Progenitor cell of endocrine pancreas (in vitro differentiated cells): ENCODE measurements at places on chromosomes 12 and 14. TPM values are rescaled to one million over a fixed set of nuclear protein-coding genes. Genes with fewer than 3 reads are reported as not detected.
A peak's percentile ranks its signal among the peaks of the same experiment; 100 is the strongest.

Gene AQP6
- total RNA-seq: 0.29 TPM in 1 of 2 replicates, not detected in the other

Gene TSPAN19
- total RNA-seq: not detected in 2 replicates

Gene ACOT4
- total RNA-seq: 1.3 and 1.5 TPM in 2 replicates

Gene GDF3
- not detected in 2 replicates for total RNA-seq

Gene GPX2
- total RNA-seq: 11.0 and 13.9 TPM in 2 replicates

Gene C12orf56
- total RNA-seq: 0.84 and 1.00 TPM in 2 replicates

Gene SELPLG
- total RNA-seq: not detected in 2 replicates

Gene FGF23
- total RNA-seq: 0.14 and 0.40 TPM in 2 replicates

Gene CPNE6
- total RNA-seq: not detected in 2 replicates

Gene OR6C2
- not detected in 2 replicates for total RNA-seq

Gene CISTR
- total RNA-seq: 0.58 TPM in 1 of 2 replicates, not detected in the other

- no peak overlapping the region for H3K4me3 ChIP-seq
- H3K27ac ChIP-seq: no peak overlapping the region
- no peaks in the 10 kb centered on the region for H3K4me1 ChIP-seq
- H3K27me3 ChIP-seq: no peaks in the 10 kb centered on the region
- peaks cover 2% of the 10 kb centered on the region for H3K36me3 ChIP-seq
- no peak for DNase-seq
Observed at GRCh38 chr14:20204721-20205120, 14.0 kb downstream of the OR11G2 start.

DNA sequence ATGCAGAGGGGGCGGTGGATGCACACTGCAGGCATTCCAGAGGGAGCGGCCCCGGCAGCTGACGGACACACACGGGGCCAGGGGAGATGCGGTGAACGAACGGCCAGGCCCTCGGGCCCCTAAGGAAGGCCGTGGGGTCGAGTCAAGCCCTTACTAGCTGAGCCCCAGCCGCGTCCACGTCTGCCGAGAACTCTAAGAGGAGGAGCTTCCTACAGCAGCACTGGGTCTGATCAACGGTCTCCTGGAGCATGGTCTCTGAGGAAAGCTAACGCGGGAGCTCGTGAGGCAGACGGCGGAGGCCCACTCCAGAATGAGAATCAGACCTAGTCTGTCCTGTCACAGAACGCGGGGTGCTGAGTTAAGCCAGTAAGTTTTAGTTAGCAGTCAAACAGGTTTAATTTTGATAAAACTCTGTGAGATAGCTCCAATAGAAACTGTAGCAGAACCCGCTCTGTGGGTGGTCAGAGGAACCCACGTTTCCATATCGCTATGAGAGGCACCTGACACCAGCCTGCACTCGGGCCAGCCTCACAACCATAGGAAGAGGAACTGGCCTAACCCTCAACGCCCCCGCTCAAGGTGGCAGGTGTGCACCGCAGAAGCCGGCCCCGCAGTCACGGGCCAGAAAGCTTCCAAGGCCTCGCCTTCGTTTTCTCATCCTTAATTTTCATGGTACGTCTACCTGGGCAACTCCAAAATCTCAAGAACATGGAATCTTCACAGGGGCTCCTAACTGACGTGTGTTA is 55.5 kb downstream of the CDC42BPB start:
- no peak for DNase-seq
- no peaks in the 10 kb centered on the region for H3K4me1 ChIP-seq
- H3K4me3 ChIP-seq: no peak overlapping the region
- no peak overlapping the region for H3K27ac ChIP-seq
- no peaks in the 10 kb centered on the region for H3K27me3 ChIP-seq

- no peak for DNase-seq
- H3K27me3 ChIP-seq: no peaks in the 10 kb centered on the region
- no peak overlapping the region for H3K4me3 ChIP-seq
Observed at GRCh38 chr12:42119085-42119633, 25.5 kb downstream of the GXYLT1 start.

DNA sequence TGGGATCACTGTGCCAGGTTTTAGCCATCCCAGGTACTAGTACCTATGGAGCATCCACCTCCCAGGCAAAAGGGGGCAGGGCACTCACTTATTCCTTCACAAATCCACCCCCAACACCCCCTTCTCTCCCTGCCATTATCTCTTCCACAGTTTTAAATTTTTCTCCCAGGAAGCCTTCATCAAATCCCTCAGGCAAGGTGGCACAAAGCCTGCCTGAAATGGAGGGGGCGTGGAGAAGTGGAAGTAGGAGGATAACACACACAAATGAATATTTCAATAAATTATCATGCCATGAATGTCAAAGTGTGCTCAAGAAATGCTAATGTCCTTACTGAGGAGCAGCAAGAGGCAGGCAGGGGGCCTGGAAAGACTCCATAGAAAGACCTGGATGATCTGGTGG is 4.7 kb upstream of the CHST11 start:
- no peak for DNase-seq
- peaks cover 6% of the 10 kb centered on the region for H3K4me1 ChIP-seq
- no peak overlapping the region for H3K27ac ChIP-seq
- no peaks in the 10 kb centered on the region for H3K36me3 ChIP-seq
- peaks cover 25% of the 10 kb centered on the region for H3K27me3 ChIP-seq

GRCh38 chr12:30996752-30997151 is 70.2 kb downstream of the TSPAN11 start:
- no peaks in the 10 kb centered on the region for H3K4me1 ChIP-seq
- H3K27ac ChIP-seq: no peak overlapping the region
- no peaks in the 10 kb centered on the region for H3K36me3 ChIP-seq

GRCh38 chr12:49230176-49230804 is 34.6 kb upstream of the TUBA1C start:
- H3K27me3 ChIP-seq: peaks cover 24% of the 10 kb centered on the region
- no peak overlapping the region for H3K27ac ChIP-seq
- no peak for DNase-seq
- H3K4me3 ChIP-seq: no peak overlapping the region
- H3K36me3 ChIP-seq: no peaks in the 10 kb centered on the region
- peaks cover 18% of the 10 kb centered on the region for H3K4me1 ChIP-seq

GRCh38 chr12:133227281-133227852 is 8.3 kb downstream of the ANHX start:
- H3K27me3 ChIP-seq: no peaks in the 10 kb centered on the region
- no peak overlapping the region for H3K4me3 ChIP-seq
- peaks cover 5% of the 10 kb centered on the region for H3K36me3 ChIP-seq
- H3K4me1 ChIP-seq: no peaks in the 10 kb centered on the region
- H3K27ac ChIP-seq: no peak overlapping the region

DNA sequence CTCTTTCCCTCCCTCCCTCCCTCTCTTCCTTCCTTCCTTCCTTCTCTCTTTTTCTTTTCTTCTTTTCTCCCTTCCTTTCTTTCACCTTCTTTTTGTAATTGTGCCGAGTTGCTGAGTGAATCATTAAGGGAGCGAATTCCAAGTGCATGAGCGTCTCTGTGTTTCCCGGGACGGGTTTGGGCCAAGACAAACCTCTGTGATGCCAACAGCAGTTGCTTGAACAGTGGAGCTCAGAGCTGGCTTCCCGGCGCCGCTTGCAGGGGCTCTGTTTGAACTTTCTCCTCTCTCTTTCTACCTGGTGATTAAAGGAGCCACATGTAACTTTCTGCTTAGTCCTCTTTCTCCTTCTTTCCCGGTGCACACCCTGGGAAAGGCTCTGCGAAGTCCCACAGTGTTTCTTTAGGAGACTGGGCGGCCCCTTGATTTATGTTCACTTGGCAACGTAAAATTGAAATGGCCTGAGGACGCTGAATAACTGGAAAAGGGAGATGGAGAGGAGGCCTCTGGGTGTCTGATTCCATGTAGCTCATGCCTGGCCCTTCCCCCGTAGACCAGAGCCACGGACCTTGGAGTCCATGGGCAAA is 33.7 kb upstream of the MAP1LC3B2 start:
- H3K27ac ChIP-seq: peak overlapping the region; percentile 78
- H3K4me1 ChIP-seq: peaks cover 31% of the 10 kb centered on the region
- no peak for DNase-seq
- H3K27me3 ChIP-seq: peaks cover 24% of the 10 kb centered on the region
- H3K4me3 ChIP-seq: peak overlapping the region; percentile 43
- no peaks in the 10 kb centered on the region for H3K36me3 ChIP-seq

GRCh38 chr12:13764748-13765147 is 216.7 kb downstream of the GRIN2B start:
- peaks cover 5% of the 10 kb centered on the region for H3K27me3 ChIP-seq
- no peak overlapping the region for H3K27ac ChIP-seq
- no peak overlapping the region for H3K4me3 ChIP-seq
- H3K36me3 ChIP-seq: no peaks in the 10 kb centered on the region
- H3K4me1 ChIP-seq: no peaks in the 10 kb centered on the region
- no peak for DNase-seq

DNA sequence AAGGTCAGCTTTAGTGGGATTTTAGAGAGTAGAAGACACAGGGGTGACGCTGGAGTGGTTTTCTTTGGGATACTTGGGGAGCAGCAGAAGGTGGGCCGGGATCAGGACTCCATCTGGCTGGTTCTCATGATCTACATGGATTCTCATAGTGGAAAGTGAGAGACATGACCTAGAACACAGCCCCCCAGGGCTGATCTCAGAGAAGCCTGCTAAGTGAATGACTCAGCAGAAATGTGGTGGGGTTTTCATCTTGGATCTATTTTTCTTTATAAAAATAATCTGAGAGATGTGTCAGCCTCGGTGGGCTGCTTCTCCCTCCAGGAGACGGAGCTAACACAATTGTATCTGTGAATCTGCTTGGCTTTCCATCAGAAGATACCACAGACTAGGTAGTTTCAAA is 484.4 kb downstream of the TMEM121 start:
- H3K27me3 ChIP-seq: no peaks in the 10 kb centered on the region
- no peak for DNase-seq
- H3K4me3 ChIP-seq: no peak overlapping the region
- H3K4me1 ChIP-seq: no peaks in the 10 kb centered on the region
- H3K36me3 ChIP-seq: peaks cover 8% of the 10 kb centered on the region

GRCh38 chr14:103741876-103742275 is 26.3 kb downstream of the ZFYVE21 start:
- no peak overlapping the region for H3K4me3 ChIP-seq
- H3K36me3 ChIP-seq: peaks cover 9% of the 10 kb centered on the region
- no peak for DNase-seq

DNA sequence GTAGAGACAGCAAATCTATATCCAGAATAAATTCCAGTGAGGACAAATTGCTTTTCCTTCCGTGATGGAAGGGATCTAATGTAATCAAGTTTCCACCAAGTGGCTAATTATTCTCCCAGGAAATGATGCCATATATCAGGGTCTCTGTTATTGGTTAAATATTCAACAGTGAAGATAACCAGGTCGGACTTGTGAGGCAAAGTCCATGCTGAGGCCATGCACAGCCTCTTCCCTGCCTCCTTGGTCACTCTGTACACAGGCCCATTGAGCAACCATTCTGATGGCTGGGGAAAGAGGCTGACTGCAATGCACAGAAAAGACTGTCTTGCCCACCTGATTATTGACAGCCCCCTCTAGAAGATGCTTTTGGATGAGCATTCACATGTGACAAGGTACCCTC is 90.1 kb downstream of the TNFAIP2 start:
- H3K4me3 ChIP-seq: no peak overlapping the region
- H3K27ac ChIP-seq: no peak overlapping the region
- DNase-seq: no peak
- H3K27me3 ChIP-seq: peaks cover 29% of the 10 kb centered on the region
- H3K36me3 ChIP-seq: peaks cover 2% of the 10 kb centered on the region
- peaks cover 7% of the 10 kb centered on the region for H3K4me1 ChIP-seq

GRCh38 chr12:27523305-27523641 is 733 bp upstream of the PPFIBP1 start:
- no peaks in the 10 kb centered on the region for H3K36me3 ChIP-seq
- peak overlapping the region; percentile 94 for H3K4me3 ChIP-seq
- DNase-seq: no peak
- H3K4me1 ChIP-seq: peaks cover 27% of the 10 kb centered on the region

GRCh38 chr12:49503674-49504180 is 35.1 kb upstream of the KCNH3 start:
- no peak overlapping the region for H3K4me3 ChIP-seq
- H3K36me3 ChIP-seq: peaks cover 34% of the 10 kb centered on the region
- H3K27ac ChIP-seq: peak overlapping the region; percentile 88
- no peak for DNase-seq

- H3K4me1 ChIP-seq: peaks cover 38% of the 10 kb centered on the region
- no peaks in the 10 kb centered on the region for H3K36me3 ChIP-seq
Observed at GRCh38 chr14:102691763-102692162, 85.5 kb upstream of the TRAF3 start.

GRCh38 chr14:65815127-65815526 is 402.6 kb downstream of the FUT8 start:
- no peak overlapping the region for H3K4me3 ChIP-seq
- H3K27ac ChIP-seq: no peak overlapping the region
- H3K36me3 ChIP-seq: no peaks in the 10 kb centered on the region
- no peak for DNase-seq
- H3K4me1 ChIP-seq: peaks cover 7% of the 10 kb centered on the region
- peaks cover 6% of the 10 kb centered on the region for H3K27me3 ChIP-seq

GRCh38 chr14:63996625-63997220 is 143.9 kb downstream of the SYNE2 start:
- H3K4me1 ChIP-seq: no peaks in the 10 kb centered on the region
- no peaks in the 10 kb centered on the region for H3K27me3 ChIP-seq
- H3K4me3 ChIP-seq: no peak overlapping the region
- H3K27ac ChIP-seq: no peak overlapping the region

GRCh38 chr12:39632670-39633069 is 13.1 kb upstream of the ABCD2 start:
- no peaks in the 10 kb centered on the region for H3K27me3 ChIP-seq
- H3K36me3 ChIP-seq: no peaks in the 10 kb centered on the region
- H3K4me1 ChIP-seq: no peaks in the 10 kb centered on the region
- no peak overlapping the region for H3K4me3 ChIP-seq
- no peak for DNase-seq

GRCh38 chr14:74879427-74880182 is 2.1 kb upstream of the DLST start:
- DNase-seq: no peak
- H3K27me3 ChIP-seq: peaks cover 11% of the 10 kb centered on the region
- peak overlapping the region; percentile 19 for H3K27ac ChIP-seq
- no peaks in the 10 kb centered on the region for H3K36me3 ChIP-seq
- peak overlapping the region; percentile 9 for H3K4me3 ChIP-seq

DNA sequence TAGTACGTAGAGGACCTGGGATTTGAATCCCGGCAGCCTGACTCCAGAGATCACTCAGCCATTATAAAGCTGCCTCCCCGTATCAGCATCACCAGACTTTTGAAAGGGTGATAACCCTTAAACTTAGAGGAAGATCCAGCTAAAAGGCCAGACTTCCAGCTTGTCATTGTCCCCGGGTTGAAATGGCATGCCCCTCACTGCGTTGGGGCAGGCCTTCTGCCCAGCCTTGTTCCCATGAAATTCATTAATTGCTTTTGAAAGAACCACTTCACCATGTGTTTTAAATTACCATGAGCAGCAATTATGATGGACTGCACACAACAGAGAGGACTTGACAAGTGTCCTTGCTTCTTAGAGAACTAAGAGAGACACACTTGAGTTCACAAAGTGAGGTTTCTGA is 269.6 kb upstream of the CRY1 start:
- H3K4me1 ChIP-seq: no peaks in the 10 kb centered on the region
- H3K27ac ChIP-seq: no peak overlapping the region
- peaks cover 30% of the 10 kb centered on the region for H3K27me3 ChIP-seq
- no peak for DNase-seq
- H3K4me3 ChIP-seq: no peak overlapping the region
- H3K36me3 ChIP-seq: no peaks in the 10 kb centered on the region

DNA sequence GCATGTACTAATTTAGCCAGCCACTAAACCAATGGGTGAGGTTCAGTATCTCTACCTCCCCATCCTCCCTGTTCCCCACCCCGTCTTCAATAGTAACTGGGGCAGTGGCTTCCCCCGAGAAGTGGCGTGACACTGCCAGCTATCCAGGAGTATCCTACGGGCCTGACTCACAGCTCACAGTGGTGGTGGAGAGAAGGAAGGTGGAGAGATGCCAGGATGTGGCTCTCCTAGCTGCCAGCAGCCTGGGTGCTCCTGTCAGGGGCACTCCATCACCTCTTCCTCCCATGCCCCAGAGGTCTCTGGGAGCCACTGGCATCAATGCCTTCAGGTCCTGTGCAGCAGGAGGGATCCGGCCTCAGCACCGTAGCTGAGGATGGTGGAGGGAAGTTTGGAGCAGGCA is 49.0 kb downstream of the TSPAN11 start:
- no peak overlapping the region for H3K27ac ChIP-seq
- peaks cover 16% of the 10 kb centered on the region for H3K27me3 ChIP-seq
- peaks cover 3% of the 10 kb centered on the region for H3K4me1 ChIP-seq
- H3K36me3 ChIP-seq: no peaks in the 10 kb centered on the region
- no peak for DNase-seq
